ENCODE measurements at places on chromosomes 3 and 15.

DNA sequence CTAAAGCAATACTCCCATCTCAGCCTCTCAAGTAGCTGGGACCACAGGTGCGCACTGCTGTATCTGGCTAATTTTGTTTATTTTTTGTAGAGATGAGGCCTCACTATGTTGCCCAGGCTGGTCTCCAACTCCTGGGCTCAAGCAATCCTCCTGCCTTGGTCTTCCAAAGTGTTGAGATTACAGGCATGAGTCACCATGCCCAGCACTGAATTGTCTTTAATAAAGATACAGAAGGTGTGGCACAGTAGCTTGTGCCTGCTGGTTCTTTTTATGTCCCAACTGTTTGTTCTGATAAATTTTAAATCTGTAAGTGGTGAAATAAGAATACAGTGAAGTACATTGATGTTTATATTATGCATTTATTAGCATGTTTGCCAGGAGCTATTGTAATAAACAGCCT lies 20.6 kb upstream of the TRAK1 start:
- no peak for DNase-seq

DNA sequence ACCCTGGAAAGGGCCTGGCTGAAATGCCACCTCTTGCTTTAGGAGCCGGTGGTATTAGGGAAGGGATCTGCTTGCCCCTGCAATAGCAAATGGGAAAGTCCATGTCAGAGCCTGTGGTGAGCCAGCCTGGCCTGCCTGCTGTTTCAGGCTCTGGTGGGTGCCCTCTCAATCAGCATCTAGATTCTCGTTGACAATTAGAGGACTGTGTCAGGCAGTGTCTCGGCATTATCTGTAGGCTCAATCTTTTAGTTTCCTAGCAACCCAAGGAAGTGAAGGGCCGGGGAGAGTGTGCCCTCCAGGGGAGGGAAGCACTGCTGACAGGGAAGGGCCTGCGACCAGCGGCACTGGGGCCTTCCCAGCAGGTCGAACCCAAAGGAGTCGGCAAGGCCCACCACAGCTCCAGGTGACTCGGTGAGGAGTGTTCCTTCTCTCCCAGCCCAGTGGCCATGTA lies 42.1 kb downstream of the TLE3 start:
- DNase-seq: no peak

- DNase-seq: peak; percentile 60
Observed at GRCh38 chr3:141644931-141645330, 93.2 kb upstream of the RNF7 start.

DNA sequence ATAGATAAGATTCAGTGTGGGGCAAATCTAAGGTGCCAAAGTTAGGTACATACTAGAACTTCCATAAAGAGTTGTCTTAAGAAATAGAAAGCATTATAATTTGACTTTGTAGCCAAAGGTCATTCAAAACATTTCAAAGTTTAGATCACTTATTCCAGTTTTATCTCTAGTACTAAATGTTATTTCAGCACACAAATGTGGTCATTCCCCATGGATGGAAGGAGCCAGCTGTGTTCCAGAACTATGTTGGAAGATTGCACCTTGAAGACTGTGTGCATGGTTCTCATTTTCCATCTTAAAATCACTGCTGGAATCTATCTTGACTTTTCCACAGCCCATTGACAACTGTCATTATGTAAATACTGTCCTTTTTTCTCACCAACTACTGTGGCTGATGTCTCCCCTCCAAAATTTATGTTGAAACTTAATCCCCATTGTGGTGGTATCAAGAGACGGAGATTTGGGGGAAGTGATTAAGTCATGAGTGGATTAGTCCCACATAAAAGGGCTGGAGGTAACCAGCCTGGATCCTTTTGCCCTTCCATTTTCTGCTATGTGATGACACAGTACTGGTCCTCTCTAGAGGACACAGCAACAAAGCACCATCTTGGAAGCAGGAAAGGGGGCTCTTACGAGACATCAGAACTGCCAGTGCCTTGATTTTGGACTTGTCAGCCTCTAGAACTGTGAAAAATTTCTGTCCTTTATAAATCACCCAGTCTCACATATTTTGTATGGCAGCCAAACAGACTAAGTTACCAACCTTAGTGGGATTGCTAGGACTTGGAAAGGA lies 24.0 kb downstream of the TGFBR2 start:
- DNase-seq: no peak

GRCh38 chr15:31338318-31338878 lies 11.8 kb downstream of the KLF13 start:
- DNase-seq: no peak

- no peak for DNase-seq
Observed at GRCh38 chr3:23301819-23302218, 98.7 kb downstream of the UBE2E2 start.

- DNase-seq: no peak
Observed at GRCh38 chr3:25453619-25454004, 25.5 kb downstream of the RARB start.

GRCh38 chr3:106805625-106806024 lies 571.6 kb upstream of the CCDC54 start:
- no peak for DNase-seq

DNA sequence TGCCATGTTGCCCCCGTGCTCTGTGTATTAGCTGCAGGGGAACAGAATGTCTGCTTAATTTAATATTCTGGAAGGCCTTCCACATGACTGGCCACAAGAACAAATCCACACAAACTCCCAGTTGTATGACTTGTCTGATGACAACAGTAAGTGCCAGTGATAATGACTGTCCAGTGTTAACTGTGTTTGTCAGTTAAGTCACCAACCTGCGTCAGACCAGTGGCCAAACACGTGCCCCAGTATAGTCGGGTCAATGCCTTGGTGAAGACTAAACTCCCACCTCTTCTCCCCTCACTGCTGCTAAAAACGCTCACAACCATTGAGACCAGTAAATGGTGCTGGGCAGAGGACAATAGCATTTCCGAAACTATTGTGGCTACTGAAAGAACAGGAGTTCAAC lies 9.8 kb upstream of the ATP13A5 start:
- no peak for DNase-seq

DNA sequence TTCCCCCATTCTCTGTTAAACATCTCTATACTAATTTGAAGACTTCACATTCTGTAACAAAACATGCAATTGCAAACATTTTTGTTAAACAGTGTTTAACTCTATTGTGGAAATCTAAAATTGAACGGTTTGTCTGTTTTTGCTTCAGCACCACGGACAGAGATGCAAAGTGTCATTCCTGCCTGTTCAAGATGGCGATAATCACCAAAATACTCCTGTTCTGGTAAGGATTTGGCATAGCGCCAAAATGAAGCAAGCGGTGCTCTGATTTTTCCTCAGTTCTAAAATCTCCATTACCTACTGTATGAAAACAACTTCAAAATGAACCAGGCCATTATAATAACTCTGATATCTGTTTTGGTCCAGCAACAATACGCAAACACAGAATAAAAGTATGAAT lies 129.7 kb upstream of the TUSC7 start:
- no peak for DNase-seq
